ENCODE measurements at places on chromosomes 13 and 19.
A peak's percentile ranks its signal among the peaks of the same experiment; 100 is the strongest.

DNA sequence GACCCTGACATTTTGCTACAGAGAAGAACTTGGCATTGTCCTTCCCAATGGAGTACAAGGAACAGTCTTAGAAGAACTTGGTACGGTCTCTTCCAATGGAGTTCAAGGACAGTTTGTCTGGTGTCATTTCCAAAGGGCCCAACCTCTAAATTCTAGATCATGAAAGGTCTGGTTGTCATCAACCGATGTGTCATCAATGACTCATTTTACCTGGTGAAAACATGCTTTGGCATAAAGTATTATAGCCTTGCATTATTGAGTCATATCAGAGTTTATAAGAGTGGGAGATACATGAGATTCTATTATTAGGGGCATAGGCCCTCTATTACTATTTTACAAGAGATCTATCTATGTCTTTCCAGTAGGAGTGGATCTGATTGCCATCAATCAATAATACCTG lies 4.3 kb downstream of the CYP2B6 start:
- no peak for DNase-seq

DNA sequence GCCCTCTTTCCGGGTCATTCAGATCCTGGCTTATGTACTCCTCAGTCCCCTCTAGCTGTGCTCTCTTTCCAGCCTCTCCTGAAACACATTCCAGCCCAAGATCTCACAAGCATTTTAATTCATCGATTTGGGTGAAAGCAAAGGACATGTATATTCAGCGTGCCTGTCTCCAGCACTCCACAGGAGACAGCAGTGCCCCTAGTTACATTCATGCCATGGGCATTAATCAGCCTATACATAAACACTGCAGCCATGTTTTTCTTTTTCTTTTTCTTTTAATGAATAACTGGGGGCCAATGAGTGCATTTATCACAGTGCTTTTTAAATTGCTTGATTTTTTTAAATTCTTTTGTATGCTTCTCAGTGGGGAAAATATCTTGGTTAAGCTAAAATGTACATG lies 199.1 kb downstream of the DCT start:
- no peak for DNase-seq

GRCh38 chr13:20118268-20119140 lies 42.3 kb downstream of the GJA3 start:
- DNase-seq = no peak

DNA sequence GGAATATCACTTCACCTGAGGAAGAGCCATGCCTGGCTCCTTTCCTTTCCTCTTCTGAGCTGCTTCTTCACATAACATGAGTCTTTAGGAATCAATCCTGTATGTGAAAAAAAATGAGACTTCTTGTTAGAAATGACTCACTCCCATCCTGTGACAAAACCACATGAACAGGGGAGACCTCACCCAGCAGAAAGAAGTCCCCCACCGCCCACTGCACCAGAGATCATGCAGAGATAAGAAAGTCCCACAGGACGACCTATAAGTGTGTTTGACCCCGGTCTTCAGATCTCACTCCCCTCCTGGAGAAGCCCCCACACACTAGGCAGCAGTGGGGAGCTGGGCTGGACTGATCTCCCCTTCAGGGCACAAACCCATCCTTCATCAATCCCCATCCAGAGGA lies 7.8 kb downstream of the ZNF600 start:
- no peak for DNase-seq

- DNase-seq = no peak
Observed at GRCh38 chr13:93338906-93339305, 112.3 kb downstream of the GPC6 start.

DNA sequence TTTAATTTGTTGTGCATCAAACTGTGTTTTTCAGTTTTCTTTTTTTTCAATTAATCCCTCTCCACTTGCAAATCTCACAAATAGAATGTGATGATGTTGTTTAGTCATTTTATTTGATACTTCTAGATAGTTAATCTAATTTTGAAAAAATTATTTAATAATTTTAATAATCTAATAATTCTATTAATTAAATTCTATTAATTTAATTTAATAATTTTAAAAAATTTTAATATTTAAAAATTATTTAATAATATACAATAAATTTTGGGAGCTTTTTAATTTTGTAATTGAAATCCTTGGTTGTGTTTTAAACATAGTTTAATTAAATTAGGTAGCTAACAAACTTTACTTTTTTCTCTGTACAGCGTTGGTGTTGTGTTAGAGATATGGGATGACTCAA lies 393.8 kb downstream of the OLFM4 start:
- no peak for DNase-seq

DNA sequence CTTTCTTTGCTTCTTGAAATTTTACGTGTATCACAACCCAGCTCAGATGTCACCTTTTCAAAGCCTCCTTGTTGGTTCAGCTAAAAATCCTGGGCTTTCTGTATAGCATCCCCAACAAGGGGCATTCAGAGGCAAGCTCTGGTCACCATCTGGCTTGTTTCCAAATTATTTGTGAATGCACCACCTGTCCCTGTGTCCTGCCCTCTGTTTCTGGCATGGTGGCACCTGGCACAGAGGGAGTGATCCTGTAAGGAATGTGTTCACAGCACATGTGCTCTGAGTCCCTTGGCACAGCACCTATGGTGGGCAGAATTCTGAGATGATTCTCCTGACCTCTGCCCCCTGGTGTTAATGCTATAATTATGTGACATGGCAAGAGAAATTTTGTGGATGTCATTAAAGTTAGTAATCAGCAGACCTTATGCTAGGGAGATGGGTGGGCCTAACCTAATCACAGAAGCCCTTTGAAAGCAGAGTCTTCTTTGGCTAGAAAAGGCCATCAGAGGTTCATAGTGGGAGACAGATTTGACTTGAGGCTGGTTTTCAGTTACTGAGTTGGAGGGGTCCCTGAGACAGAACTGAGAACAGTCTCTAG lies 76.3 kb downstream of the ZNF429 start:
- no peak for DNase-seq

GRCh38 chr13:32136061-32136460 lies 104.5 kb downstream of the FRY start:
- DNase-seq = no peak

- DNase-seq = peak; percentile 33
Observed at GRCh38 chr13:37608750-37609339, 10.3 kb upstream of the POSTN start.

- DNase-seq = peak; percentile 57
Observed at GRCh38 chr19:4593409-4593851, 33.9 kb upstream of the SEMA6B start.

DNA sequence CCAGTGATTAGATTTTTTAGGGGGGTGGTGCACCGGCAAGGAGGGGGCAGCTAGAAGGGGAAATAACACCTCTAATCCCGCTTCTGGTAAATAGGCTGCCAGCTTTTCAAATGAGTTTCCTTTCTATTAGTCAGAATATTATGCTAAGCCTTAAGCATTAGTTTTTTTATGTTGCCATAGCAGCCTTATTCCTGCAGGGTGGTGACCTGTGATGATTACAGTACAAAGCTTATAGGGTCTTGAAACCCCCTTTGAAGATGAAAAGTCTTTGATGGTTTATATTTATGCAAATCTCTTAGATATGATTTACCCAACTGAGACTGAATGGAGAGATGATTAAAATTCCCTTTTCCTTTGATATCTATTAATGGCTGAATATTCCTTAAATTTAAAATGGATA lies 109.8 kb downstream of the ZIC5 start:
- DNase-seq = no peak

DNA sequence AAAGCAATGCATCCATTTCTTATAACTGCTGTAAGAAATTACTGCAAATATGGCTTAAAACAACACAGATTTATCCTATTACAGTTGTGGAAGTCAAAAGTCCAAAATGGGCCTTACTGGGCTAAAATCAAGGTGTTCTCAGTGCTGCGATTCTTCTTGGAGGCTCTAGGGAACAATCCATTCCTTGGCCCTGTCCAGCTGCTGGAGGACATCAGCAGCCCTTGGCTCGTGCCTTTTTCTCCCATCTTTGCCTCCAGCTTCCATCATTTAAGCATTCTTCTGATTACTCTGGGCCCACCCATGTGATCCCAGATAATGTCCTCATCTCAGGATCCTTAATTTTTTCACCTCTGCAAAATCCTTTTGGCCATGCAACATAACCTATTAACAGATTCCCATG lies 607.1 kb downstream of the DCT start:
- no peak for DNase-seq

DNA sequence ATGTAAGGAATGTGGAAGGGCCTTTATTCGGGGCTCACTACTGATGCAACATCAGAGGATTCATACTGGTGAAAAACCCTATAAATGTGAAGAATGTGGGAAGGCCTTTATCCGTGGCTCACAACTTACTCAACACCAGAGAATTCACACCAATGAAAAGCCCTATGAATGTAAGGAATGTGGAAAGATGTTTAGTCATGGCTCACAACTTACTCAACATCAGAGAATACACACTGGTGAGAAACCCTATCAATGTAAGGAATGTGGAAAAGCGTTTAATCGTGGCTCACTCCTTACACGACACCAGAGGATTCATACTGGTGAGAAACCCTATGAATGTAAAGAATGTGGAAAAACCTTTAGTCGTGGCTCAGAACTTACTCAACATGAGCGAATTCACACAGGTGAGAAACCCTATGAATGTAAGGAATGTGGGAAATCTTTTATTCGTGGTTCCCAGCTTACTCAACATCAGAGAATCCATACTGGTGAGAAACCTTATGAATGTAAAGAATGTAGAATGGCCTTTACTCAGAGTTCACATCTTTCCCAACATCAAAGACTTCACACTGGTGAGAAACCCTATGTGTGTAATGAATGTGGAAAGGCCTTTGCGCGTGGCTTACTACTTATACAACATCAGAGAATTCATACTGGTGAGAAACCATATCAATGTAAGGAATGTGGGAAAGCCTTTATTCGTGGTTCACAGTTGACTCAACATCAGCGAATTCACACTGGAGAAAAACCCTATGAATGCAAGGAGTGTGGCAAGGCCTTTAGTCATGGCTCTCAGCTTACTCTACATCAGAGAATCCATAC lies 44.3 kb downstream of the ZNF585A start:
- peak; percentile 11 for DNase-seq

- DNase-seq = no peak
Observed at GRCh38 chr19:16039545-16039944, 36.8 kb upstream of the TPM4 start.

- no peak for DNase-seq
Observed at GRCh38 chr19:37361994-37362393, 8.9 kb upstream of the ZNF527 start.

- peak; percentile 55 for DNase-seq
Observed at GRCh38 chr13:21849323-21849722, 178.4 kb downstream of the FGF9 start.

GRCh38 chr13:95457294-95457693 lies 95.2 kb upstream of the CLDN10 start:
- DNase-seq = peak; percentile 18

DNA sequence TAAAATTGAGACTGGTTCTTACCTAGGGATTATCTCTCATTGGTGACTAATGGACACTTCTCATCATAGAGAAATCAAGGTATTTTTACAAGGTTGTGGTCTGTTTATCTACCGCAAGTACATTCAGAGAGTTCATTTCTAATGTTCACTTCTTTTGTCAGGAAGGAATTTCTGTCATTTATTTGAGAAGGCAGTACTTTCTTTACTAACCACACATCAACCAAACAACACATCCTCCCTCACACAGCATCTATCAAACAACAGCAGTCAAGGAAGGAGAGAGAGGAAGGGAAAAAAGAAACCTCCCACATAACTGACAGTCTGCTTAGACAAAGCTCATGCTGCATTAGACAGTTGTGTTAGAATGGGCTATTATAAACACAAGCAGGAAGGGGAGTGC lies 182.3 kb upstream of the KLF12 start:
- DNase-seq = no peak

DNA sequence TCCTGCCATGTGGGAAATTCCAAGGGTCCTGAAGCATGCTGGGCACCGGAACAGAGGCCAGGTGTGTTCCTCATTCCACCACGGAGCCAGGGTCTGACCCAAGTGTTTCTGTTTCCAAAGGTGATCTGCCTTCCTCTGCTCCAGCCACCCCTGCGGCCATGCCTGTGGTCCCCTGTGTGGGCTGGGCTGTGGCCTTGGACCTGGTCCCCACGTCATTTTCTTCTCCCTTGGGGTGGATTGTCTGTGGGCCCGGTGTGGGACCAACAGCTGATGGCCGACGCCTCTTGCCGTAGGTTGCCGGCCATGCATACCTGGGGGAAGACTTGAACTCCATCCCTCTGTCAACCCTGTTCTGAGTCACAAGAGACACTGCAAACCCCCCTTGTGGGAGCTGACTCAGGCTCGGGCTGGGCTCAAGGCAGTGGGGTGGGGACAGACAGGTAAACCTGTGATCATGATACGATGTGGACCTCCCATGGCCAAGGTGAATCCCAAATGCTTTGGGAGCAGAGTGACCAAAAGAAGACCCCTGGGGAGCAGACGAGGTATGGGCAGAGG lies 35.0 kb downstream of the ATP11A start:
- no peak for DNase-seq

DNA sequence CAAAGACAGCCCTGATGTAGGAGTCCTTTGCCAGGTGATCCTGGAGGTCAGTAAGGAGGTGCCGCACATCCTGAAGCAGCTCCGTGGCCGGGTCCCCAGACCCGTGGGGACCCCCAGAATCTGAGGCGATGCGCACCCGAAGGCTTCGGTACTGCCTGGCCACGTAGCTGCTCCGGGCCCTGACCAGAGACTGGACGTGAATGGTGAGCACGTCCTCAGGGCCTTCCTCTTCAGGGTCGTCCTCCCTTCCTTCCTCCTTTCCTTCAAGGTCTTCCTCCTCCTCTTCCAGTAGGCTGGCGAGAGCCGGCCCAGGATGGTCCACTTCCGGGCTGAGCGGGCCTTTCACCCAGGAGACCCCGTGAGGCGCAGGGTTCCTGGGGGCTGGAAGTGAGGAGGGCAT lies 7.5 kb downstream of the RINL start:
- DNase-seq = no peak

DNA sequence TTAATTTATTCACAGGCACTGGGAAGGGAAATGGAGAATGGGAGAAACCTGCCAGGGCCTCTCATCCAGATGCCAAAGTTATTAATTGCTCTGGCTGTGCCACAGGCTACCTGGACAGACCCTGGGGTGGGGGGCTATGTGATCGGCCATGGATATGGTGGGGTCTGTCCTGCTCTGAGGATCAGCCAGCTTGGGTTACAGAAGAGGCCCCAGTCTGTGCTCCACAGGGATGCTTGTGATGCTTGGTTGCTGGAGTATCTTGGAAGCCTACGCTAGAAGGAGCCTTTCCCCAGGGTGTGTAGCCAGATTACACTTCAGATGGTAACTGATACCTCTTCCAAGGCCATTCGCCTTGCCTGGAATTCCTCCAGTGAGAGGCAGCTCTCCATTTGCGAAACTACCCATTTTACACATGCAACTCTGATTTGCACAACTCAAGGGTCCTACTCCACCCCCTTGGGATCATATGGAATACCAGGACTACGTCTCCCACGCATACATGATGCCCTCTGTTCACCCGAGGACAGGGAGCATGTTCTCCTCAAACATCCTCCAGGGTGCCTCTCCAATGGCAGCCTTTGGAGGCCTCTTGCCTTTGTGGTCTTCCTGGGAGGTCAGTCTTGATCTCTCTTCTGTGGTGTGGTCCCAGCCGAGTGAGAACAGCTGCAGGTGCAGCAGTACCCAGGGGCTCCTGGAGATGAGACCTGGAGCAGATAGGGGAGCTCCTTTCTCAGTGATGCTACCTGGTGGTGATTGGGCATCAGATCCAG lies 186.6 kb upstream of the TSHZ3 start:
- DNase-seq = no peak
